ENCODE measurements at places on chromosomes 1 and 21.
A peak's percentile ranks its signal among the peaks of the same experiment; 100 is the strongest.

GRCh38 chr1:227777156-227777555 lies 38.3 kb upstream of the PRSS38 start:
- no peak for DNase-seq

DNA sequence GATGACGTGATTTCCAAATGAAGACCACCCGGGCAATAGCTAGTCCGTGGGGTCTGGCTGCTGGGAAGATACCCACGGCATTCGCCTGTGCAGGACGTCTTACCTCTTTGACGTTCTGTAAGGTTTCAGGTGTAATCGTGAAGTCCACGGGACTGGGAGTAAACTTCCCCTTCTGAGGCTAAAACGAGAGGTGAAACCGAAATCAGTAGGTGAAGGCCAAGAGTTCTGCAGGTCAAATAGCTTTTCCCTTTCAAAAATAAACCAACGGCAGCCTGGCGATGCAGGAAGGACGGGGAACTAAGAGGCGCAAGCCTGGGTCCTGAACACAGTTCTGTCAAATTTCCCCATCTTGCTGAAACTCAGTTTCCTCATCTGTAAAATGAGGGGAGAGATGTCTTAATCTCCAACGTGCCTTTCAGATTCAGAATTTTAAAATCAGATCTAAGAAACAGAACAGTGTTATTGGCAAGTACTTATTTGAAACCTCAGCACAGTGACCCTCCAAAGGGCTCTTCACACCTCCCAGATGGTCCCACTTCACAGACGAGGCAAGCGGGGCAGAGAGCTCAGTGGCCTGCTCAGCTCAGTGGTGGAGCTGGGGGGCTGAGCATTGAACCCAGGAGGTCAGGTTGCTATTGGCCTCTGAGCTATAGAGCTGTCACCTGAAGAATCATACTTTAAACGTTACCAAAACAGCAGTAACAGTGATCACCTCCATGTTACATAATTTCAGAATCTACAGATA lies 34.7 kb downstream of the VPS26C start:
- no peak for DNase-seq

DNA sequence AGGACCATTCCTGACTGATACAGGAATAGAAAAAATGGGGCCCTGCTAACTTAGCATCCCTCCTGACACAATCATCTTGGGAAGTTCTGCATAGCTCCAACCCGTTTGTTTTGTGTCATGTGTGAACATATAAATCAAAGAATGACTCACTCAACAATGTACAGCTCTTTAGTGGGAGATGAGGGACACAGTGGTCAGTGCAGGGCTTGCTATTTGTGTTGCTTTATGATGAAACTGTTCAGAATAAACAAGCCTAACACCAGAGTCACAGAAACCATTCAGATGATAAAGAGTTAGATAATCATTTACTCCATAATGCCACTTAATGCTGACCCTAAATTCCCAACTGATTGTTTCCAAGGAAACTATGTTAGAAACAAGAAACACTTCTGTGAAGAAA lies 154.2 kb upstream of the ZNHIT6 start:
- no peak for DNase-seq

DNA sequence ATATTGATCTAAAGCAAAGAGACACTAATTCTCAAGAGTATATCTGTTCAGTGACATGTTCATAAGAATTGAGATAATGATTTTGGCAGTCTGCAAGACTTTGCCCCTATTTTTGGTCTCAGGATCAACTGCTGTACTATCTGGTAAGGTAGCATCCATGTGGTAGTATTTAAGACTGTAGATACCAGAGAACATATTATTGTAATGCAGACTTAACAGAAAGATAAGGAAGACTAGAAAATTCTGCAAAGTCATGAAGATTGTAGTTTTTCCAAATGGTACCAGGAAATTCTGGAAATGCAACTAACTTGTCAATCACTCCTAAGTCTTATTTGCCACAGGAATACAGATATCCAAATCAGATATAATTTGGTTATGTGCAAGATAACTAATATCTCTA lies 35.1 kb downstream of the RNF2 start:
- no peak for DNase-seq

- peak; percentile 51 for DNase-seq
Measured at GRCh38 chr1:114093624-114094362, 59.9 kb downstream of the SYT6 start.

- peak; percentile 37 for DNase-seq
Measured at GRCh38 chr1:23184212-23184934, 15.7 kb upstream of the LUZP1 start.

DNA sequence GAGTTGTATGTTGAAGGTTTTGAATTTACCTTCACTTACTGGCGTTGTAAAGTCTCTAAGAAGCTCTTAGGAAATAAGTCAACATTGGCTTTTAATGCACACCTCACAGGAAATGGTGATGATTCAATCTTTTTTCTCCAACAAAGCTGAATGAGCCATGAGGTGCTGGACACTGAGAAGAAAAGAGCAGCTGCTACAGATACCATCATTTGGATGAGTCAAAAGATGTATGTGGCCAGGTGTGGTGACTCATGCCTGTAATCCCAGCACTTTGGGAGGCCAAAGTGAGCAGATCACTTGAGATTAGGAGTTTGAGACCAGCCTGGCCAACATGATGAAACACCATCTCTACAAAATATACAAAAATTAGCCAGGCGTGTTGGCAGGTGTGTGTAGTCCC lies 3.3 kb upstream of the IL23R start:
- DNase-seq, result no peak

DNA sequence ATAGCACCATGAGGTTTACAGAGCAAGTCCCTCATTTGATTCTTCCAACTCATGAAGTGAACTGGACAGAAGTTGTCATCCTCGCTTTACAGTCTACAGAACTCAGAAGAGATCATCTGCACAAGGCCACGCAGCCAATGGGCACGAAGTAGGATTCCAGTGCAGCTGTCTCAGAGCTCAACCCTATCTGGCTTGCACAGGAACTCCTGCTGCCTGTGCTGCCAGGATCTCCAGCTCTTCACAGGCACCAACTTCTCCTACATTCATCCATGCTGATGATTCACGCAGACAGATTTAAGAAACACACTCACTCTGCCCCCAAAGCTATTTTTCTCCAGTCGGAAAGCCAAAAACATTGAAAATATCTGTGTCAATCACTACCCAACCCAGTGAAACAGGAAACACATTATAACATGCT lies 157.0 kb downstream of the RERE start:
- peak; percentile 6 for DNase-seq

Measured in prostate gland (tissue), 2 donors.